Activated T-cell treated with anti-CD3 and anti-CD28 coated beads, Interleukin-2, amount 50 U/mL, for 48 hours (primary cell): ENCODE measurements at places on chromosomes 3 and 15.
A peak's percentile ranks its signal among the peaks of the same experiment; 100 is the strongest.

- no peak for DNase-seq
Observed at GRCh38 chr3:27193056-27193455, 176.1 kb downstream of the NEK10 start.

GRCh38 chr3:67109651-67110204 is 111.6 kb downstream of the KBTBD8 start:
- no peak for DNase-seq

GRCh38 chr3:11523572-11524101 is 120.1 kb downstream of the VGLL4 start:
- DNase-seq = no peak

DNA sequence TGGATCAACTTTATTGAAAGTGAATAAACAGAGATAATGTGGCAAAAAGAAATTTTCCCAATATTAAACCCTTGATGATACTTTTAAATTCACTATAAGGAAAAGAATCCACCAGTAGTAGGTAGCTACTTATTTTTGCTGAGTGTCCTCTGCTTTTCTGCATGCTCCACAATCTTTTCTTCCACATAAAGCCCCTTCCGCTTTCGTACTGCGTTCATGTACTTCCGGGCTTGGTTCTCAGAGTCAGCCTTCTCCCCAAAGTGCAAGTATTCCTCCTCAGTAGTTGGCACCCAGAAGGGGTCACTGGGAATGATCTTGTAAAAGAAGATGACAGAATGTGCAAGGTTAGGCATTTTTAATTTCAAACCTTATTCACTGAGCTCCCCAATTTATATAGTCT is 84.4 kb upstream of the MEX3B start:
- no peak for DNase-seq

DNA sequence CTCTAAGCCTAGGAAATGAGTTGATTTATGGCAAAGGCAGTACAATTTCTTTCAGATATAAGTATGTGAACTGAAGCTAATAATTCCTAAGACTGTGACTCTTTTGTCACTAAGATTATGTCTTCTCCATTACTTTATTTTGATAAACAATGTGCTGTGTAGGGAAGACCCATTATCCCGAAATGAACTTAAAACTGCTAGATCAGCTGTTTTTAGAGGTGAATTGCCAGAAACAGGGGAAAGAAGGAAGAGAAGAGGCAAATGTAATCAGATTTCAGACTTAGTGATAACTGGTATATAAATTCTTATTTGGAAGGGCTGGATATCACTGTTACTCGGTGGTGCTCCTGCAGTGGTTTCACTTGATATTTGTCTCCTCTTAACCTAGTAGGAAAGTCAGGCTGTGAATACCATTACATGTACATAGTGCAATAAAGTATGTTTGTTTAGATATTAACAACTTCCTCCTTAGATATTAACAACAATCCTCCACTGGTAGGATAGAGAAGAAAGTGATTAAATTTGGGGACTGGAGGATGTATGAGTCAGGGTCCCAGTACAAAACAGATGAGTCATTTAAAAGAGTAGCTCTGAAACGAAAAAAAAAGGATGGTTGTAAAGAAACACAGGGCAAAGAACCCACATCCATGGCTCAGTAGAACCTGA is 338.5 kb upstream of the KCNH8 start:
- no peak for DNase-seq

GRCh38 chr3:194137008-194137505 is 1.1 kb downstream of the HES1 start:
- peak; percentile 49 for DNase-seq

DNA sequence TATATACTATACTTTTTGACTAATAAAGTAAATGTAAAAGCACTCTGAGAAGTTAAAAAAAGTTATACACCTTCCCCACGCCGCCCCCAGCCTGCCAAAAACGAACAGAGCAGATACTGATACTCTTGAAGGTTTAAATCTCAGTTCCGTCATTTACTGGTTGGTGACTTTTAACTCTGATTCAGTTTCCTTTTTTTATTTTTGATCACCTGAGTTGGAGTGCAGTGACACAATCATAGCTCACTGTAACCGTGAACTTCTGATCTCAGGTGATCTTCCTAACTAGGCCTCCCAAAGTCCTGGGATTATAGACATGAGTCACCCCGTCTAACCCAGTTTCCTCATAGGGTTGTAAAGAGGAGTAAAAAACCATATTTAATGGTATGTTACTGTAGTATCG is 3.3 kb upstream of the TIPIN start:
- no peak for DNase-seq

DNA sequence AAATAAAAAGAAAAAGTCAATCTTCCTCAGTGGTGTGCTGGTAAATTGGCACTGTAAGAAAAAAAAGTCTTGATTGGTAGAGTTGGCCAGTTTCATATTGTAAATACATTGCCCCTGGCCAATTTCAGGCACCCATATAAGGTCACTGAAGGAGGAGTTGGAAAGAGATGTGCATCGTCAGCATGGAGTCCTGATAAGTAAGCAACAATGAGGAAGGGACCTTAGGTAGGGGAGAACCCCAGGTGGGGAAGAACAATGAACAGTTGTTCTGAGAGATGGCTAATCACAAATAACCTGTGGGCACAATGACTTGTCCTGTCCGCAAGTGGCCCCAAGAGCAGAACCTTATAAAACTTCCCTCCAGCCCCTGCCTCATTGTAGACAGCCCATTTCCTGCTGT is 8.6 kb upstream of the CYP8B1 start:
- no peak for DNase-seq

DNA sequence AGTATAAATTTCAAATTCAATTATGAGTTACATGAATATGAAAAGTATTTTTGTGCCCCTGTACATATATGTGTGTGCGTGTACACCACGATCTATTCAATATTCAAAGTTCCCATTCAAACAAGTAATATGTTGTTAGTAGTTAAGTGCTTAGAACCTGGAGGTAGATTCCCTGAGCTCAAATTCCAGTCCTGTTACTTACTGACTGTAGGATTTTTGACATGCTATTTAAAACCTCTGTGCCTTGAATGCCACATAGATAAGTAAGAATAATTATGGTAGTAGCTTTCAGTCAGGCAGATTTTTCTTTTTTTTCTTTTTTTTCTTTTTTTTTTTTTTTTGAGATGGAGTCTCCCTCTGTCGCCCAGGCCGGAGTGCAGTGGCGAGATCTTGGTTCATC is 53.3 kb upstream of the CMSS1 start:
- no peak for DNase-seq

GRCh38 chr3:79587150-79587549 is 180.6 kb downstream of the ROBO1 start:
- no peak for DNase-seq

DNA sequence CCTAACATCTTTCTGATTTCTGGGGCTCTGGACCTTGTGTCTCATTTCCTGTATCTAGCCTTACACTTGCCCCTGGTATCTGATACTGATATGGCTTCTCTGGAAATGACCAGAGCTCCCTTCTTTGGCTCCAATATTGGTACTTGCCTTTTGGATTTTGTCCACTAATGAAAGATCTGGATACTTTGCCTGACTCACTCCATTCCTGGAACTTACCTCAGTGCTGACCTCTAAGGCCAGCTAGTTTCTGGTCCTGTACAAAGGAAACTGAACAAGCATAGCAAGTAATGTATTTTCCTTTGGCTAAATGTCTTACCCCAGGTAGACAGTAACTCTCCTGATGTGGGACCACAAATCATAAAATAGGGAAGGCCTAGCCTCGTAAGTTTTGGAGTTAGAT is 93.8 kb upstream of the SLC4A7 start:
- DNase-seq = no peak

DNA sequence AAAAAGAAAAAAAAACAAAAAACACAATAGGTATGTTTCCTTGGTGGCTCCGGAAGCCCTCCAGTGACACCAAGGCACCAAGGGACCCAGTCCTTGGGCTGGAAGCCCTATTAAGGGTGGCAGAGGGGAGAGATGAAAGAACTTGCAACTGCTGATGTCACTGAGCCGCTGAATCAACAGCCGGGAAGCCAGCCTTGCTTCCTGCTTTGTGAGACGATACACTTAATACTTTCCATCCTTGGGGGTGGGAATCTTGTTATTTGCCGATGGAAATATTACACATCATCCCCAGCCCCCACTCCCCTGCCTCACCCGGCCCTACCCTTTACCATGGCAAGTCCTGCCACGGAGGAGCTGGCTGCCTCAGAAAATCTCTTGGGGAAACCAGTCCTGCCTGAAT is 5.6 kb upstream of the ISLR2 start:
- DNase-seq = no peak

- DNase-seq = no peak
Observed at GRCh38 chr3:39094851-39095677, 12.4 kb downstream of the GORASP1 start.

- DNase-seq = no peak
Observed at GRCh38 chr15:52745326-52746161, 44.6 kb downstream of the ONECUT1 start.

DNA sequence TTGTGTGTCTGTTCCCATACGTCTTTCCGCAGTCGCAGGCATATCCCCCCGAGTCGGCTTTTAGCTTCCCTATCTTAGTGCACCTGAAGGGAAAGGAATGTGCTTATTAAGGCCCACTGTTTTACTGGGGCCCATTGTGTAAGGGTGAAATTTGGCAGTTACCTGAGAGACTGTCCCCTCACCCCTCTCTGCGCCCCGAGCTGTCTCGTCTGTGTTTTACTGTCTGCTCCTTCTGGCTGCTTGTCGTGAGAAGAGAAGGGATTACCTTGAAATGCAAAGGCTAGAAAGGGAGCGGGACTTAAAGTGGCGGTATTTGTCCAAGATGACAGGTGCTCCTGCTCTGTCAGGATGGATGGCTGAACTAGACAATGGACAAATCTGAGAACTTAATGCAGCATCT is 233.0 kb upstream of the POU1F1 start:
- DNase-seq = no peak

DNA sequence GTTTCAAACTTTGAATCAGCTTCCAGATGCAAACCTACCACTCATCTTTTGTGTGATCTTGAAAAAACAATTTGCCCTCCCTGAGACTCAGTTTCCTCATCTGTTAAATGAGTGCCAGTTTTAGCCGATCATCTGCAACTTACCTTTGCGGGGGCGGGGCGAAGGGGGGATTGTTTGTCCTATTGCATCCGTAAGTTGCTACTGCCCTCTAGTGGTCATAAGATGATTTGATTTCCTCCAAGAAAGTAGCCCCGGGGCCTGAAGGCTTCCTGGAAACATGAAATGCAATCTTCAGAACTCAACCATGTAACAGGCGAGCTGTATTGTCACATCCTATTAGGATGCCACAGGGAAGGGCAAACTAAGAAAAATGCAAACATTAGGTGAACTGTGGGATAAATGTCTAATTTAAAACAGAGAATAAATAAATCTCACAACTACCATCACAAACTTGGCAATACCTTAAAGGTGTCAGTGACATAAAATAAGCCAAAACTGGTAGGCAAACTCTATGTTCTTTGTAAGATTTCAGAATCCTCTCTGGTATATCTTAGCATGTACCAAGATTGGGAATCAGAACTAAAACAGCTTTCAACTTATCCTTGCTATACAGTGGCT is 63.5 kb upstream of the CLDN18 start:
- peak; percentile 59 for DNase-seq

- DNase-seq = no peak
Observed at GRCh38 chr3:25412269-25412668, 15.8 kb upstream of the RARB start.

DNA sequence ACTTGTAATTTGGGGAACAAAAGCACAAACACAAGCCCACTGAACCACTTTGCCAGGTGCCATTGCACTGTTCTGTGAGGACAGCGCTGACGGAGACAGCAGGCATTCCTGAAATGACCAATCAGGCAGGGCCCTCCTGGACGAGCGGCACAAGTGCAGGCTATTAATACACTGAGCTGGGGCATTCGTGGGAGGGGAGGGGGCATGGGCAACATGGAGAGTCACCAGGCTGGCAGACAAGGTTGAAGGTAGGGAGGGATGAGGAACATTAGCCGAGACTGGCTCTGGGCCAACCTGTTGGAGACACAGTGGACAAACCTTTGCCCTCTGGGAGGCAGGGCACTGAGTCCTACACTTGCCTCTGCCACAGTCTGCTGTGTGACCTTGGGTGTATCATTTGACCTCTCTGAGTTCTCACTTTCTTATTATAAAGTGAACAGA is 45.6 kb downstream of the NOX5 start:
- DNase-seq = no peak

DNA sequence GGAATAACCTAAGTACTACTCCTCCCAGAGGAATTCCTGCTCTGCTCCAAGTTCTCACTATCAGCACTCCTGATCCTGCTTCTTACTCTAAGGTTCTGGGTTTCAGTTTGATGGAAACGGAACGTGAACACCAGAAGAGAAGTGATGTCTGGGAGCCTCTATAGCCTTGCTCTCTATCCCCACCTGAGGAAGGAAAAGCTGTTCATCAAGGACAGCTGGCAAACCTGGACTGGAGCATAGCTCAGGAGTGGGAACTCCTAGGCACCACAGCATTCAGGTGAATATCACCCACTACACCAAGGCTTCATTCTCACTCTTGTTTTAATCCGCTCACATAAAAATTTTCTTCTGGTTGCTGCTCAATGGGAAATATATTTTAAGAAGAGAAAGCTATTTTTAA is 13.0 kb upstream of the CADPS start:
- no peak for DNase-seq

- DNase-seq = no peak
Observed at GRCh38 chr3:153927107-153927506, 194.1 kb upstream of the ARHGEF26 start.

- no peak for DNase-seq
Observed at GRCh38 chr3:30006111-30006510, 600.3 kb upstream of the TGFBR2 start.

DNA sequence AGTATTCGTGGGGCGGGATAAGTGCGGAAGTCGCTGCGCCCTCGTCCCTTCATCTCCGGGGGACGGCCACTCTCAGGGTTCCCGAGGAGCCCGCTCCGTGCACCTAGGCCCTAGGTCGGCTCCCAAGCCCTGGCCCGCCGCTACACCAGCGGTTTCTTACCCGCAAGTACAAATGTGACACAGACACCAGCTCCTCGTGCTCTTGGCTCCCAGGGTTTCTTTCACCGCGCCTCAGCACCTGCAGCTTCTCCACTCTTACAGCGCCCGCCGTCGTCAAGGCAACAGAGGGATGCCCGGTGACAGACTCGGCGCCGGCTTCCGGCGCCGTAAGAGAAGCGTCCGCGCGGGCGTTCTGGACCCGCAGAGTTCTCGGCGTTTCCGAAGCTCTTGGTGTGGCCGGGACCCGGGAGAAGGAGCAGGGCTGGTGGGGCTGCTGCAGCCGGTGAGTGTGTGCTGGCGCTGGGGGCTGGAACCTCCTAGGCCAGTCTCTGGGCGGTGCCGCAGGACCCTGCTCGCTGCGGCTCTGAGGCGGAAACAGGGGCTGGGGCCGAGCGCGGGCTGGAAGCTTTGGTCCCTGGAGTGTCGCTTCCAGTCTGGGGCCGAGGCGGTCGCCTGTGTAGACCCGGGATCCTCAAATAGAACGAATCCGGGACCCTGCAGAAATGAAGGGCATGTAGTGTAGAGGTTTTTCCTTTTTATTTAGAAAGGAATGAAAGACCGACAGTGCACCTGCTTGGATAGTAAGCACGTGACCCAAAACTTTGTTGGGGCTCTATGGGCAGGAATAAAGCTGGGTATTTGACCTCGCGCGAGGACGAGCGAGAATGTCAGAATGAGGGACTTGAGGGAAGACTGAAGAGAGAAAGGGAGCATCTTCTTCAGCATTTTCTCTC is 155.4 kb upstream of the GOLGA6L4 start:
- DNase-seq = peak; percentile 75
